Activated CD4-positive, alpha-beta T cell treated with anti-CD3 and anti-CD28 coated beads, Interleukin-2, amount 50 U/mL, for 48 hours (primary cell): ENCODE measurements at places on chromosomes 6 and 20.

DNA sequence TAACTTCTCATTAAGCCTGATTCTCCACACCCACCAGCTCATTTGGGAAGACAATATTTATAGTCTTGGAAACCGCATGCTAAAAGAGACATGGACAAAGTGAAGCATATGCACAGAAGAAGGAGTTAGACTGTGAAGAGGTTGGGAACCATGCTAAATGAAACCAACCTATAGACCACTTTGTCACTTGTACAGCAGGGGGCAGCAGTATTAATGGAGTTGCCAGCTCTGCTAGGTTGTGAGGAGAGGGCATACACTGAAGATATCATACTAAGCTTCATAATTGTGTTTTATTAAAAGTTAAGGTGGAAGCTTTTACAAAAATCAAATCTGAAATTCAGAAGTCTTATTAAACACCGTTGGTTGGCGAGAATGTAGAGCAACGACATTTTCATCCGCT, 38.3 kb upstream of the HMGCLL1 start:
- DNase-seq, result no peak

- DNase-seq, result no peak
Observed at GRCh38 chr6:110090876-110091275, 88.6 kb downstream of the WASF1 start.

GRCh38 chr6:28865401-28866204, 58.2 kb downstream of the TRIM27 start:
- DNase-seq, result peak; percentile 64

GRCh38 chr20:62828511-62829230, 11.8 kb downstream of the COL9A3 start:
- DNase-seq, result no peak

- no peak for DNase-seq
Observed at GRCh38 chr6:12944001-12944400, 227.4 kb downstream of the PHACTR1 start.

DNA sequence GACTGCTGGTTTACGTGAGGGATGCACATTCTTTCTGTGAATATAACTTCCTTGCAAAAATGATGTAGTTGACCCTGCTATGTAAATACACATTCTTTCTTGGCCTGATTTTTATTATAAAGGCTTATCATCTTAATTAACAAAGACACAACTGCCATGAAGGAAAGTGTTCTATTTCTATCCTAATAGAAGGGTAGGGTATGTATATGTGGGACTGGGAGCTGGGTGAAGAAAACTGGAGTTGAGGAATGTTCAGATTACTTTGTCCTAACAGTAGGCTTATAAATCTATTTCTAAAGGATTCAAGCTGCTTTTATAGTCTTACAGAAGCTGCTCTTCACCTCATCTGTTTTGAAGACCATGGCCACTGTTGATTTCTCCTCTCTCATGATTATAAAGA, 76.5 kb upstream of the RGS17 start:
- DNase-seq, result no peak

DNA sequence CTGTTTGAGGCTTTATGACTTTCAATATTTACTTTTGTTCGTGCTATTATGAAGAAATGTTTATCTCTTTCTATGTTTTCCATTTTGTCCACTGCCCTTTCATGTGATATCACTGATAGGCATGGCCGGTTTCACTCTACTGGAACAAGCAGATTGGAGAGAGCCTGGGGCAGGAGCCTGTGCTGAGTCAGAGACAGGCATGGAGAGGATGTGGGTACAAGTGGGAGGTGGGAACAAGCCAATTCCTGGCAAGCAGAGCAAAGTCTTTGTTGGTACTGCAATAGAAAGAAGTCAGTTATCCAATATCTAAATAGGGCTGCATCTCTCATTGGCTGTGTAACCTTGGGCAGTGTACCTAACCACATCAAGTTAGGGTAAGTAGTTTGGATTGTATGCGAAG, 545.6 kb upstream of the MAP3K7 start:
- DNase-seq, result no peak

GRCh38 chr6:158018851-158019361, 37.2 kb downstream of the SYNJ2 start:
- no peak for DNase-seq

GRCh38 chr20:40254023-40254772, 434.8 kb downstream of the MAFB start:
- no peak for DNase-seq

DNA sequence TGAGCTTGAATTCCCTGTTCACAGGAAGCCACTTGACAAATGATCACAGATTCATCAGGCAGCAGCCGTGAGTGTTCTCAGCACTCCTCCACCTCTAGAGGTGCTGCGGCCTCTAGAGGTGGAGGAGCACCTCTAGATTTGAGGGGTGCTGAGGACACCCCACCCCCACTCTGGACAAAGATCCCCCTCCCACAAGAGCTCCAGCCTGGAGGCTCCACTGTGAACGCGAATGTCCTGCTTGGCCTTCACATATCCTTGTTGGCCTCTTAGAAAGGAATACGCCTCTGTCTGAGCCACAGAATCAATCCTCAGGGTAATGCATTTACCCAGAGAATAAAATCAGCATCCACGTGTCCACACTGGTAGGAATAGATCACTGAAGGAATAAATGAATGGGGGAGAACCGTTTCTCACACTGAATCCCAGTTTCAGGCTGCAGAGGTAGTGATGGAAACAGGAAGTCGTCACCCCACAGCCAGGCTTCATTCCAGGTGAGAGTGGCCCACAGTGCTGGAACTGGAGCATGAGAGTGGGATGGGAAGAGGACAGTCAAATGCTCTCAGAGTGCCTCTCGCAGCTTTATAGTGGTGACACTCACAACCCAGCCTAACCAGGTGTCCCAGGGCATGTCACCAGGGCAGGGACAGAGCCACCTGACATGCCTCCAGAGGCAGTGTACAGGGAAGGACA, 16.6 kb downstream of the NPEPL1 start:
- no peak for DNase-seq

DNA sequence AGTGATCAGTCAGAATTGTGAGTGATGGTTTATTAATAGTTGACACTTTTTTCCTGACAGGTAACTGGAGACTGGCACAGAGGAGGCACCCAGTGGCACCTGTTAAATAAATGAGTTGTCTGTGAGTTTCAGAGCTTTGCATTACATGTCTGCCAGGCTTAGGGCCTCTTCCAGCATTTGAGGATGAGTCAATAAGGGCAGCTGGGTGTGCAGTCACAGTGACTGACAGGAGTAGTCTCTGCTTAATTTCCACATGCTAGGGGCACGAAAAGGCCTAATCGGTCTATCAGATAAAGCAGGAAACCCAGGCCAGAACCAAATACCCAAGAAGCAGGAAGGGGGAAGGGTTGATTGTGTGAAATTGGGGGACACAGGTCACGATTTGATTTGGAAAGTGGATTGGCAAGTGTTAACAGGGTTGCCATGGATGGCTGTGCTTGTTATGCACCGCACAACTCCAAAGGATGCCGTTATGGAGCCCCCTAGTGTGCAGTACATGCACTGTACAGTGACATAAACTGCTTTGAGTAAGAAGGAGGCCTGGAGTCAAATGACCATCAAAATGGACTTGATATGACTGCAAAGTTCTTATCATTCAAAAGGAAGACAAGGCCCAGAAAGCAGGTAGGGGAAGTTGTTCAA, 111.9 kb upstream of the GGTLC1 start:
- DNase-seq, result peak; percentile 46

- peak; percentile 27 for DNase-seq
Observed at GRCh38 chr6:27617700-27618689, 145.1 kb upstream of the ZNF184 start.

- DNase-seq, result peak; percentile 47
Observed at GRCh38 chr6:37168811-37169495, 999 bp upstream of the PIM1 start.

DNA sequence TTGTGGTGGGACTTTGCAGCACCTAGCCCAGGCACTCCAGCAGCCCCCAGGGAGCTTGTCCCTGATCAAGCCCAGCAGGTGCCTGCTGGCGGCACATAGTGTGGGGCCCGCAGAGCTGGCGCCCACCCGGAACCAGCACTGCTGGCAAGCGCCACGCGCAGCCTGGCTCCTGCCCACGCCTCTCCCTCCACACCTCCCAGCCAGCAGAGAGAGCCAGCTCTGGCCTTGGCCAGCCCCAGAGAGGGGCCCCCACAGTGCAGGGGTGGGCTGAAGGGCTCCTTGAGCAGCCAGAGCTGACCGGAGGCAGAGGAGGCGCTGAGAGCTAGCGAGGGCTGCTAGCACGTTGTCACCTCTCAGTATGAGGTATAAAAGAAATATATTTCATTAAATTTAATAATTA, 716.5 kb upstream of the MAP3K7 start:
- DNase-seq, result no peak

DNA sequence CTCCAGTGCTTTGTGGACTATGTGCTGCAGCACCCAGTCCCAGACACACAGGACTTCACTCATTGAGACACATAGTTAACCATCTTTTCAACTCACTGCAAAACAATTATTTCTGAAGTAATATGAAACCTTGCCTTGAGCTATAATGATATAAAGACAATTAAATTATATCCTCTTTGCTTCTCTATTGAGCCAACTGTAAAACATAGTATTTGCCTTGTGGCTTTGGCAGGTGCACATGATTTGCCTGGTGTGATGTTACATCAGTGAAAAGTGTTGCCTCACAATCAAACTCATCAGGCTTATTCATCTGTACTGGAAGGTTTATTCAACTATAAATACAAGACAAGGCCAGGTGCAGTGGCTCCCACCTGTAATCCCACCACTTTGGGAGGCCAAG, 80.6 kb downstream of the NCOA7 start:
- DNase-seq, result no peak

- no peak for DNase-seq
Observed at GRCh38 chr20:52269321-52269720, 77.7 kb upstream of the ZFP64 start.

- DNase-seq, result no peak
Observed at GRCh38 chr6:33064723-33065122, 8.7 kb downstream of the HLA-DPA1 start.

DNA sequence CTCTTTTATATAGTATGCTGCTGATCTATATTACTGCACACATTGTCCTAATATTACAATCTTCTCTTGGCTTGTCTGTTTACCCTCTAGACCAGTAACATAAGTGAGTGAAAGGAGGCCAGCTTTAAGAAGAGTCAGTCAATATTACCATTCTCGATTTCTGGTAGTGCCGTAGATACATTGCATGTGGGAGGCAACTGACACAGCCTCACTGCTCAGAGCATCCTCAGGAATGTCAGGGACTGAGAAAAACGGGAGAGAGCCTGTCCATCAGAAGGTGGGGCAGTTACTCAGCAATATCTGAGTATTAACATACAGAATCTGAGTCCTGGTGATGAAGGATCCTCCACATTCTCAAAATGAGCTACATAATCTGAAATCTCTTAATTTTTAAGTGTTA, 259.9 kb downstream of the GJA1 start:
- DNase-seq, result no peak

DNA sequence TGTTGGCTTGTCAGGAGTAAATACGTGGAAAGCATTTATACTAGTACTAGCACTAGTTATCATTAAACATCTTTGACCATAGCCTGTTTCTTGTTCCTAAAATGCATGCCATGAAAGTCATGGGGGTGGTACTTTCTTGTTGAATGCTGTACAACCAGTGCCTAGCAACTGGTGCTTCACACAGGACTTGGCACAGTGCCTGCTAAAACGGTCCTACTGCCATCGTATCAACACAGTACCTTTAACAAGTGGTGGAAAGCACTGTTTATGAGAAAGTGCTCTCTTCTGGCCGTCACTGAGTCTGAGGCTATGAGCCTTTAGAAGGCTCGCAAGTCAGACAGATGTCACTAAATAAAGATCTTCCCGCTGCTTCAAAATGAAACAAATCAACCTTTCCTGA, 21.6 kb downstream of the ZNFX1 start:
- DNase-seq, result no peak

DNA sequence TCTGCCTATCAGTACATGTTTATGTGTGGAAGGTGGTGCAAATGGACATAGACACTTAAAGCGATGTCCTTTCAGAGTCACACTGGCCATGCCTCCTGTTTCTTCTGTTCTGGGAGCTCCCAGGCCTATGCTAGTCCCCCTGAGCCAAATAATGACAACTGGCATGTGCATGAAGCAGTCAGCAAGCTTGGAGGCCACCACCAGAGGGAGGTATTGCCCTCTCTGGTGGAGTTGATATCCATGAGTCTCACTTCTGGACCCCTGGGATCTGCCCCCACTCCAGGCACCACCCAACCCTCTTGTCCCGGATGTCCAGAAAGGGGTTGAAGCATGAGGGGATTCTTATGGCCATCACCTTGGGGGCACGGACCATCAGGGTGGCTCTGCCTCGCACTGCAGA, 172.2 kb downstream of the AIG1 start:
- peak; percentile 25 for DNase-seq

- no peak for DNase-seq
Observed at GRCh38 chr6:134341999-134342567, 24.2 kb upstream of the SGK1 start.

DNA sequence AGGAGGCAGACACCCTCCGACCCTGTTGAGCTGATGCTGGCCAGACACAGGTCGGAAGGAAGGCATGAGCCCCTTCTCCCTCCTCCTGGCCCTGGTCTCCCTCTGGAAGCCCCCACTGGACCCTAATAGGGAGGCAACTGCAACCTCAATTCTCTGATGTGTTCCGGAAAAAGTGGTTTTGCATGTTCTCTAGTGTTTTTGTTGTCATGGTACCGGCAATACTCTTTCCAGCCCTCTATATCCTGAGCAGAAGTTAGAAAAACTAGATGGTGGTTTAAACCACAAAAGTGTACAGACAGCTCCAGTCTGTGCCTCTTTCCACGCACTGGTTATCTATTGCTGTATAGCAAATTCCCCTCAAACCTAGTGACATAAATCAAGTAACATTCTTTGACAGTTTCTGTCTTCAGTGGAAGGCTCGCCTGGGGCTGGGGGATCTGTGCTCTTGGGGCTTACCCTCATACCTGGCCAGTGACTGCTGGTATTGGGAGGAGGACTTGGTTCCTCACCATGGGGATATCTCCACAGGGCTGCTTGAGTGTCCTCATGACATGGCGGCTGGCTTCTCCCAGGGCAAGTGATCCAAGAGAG, 37.0 kb downstream of the SYTL3 start:
- DNase-seq, result no peak

- no peak for DNase-seq
Observed at GRCh38 chr6:39056191-39056590, 7.6 kb downstream of the GLP1R start.

GRCh38 chr20:10647471-10647870, 26.3 kb downstream of the JAG1 start:
- DNase-seq, result no peak

DNA sequence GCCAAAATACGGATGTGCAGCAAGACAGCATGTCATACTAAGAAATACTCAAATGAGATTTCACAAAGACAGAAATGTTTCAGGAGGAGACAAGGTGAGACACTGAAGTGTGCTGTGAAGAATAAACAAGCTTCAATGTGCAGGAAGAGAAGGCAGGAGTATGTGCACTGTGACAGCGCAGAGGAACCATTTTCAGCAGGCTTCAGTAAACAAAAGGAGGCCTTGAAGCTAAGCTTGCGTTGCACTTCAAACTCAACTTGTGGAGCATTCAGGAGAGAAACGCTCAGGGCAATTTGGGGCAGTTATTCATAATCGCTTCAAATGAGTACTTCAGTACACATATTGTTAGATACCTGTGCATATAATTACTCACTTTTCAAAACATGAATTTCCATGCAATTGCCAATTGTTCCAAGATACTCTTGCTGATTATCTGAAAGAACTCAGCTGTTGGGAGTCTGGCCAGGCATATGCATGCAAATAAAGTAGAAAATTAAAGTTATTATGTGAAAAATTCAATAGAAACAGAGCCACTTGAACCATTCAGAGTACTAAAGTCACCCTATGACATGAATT, 234.2 kb upstream of the OPRM1 start:
- DNase-seq, result no peak

GRCh38 chr20:60956194-60956593, 295.9 kb upstream of the CDH4 start:
- DNase-seq, result no peak
